ENCODE measurements at places on chromosomes 12 and 14.

DNA sequence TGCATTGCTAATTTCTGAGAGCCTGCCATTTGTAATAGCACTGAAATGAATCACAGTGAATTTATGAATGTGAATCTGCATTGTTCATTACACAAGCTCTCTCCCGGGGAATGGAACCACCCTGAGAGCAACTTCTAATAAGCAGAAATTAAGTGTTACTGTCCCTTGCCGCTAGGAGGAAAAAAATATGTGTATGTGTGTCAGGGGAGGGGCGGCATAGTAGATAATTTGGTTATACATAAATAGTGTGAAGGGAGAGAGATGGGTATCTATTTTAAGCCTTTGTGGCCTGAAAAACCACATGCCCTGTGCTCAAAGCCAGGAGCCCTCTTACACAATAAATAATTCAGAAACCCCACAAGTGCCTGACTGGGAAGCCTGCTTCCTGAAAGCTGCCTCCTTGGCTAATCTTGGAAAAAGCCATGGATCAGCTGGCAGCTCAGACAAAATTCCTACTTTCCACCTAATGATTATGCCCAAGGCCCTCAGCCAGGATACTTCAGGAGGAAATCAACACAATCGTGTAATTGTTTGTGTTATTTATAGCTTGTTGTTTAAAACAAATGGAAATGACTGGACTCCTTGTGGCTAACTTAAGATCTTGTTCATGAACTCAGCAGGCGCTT, 366.2 kb upstream of the KITLG start:
- H3K36me3 ChIP-seq = no peaks in the 10 kb centered on the region
- no peaks in the 10 kb centered on the region for H3K4me1 ChIP-seq
- no peak for DNase-seq
- H3K4me3 ChIP-seq = no peak overlapping the region

DNA sequence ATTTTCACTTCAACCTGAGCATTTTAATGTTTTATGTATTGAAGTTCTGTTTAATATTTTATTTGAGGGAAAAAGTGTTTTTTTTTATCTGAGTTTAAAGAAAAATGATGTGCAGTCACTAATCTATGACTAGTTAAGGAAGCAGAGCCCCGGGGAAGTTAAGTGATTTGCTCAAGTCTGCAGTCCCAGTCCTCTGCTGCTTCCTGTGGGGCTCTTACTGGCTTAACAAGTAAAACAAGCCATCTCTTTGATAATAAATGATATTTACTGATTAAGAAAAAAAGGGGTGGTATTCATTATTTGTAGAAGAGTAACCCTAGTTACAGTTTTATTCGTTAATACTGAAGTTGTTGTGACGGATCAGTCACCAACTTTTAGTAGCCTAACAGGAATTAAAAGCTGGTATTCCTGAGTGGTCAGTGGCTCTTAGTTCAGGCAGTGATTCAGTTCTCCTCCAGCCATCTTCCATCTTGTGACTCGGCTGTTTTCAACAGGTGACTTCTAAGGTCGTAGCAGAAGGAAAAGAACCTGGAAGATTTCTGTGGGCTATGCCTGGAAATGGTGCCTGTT, 21.7 kb downstream of the BICDL1 start:
- DNase-seq = no peak
- H3K4me1 ChIP-seq = peaks cover 70% of the 10 kb centered on the region
- no peaks in the 10 kb centered on the region for H3K27me3 ChIP-seq

- H3K36me3 ChIP-seq = no peaks in the 10 kb centered on the region
- no peaks in the 10 kb centered on the region for H3K4me1 ChIP-seq
- no peak overlapping the region for H3K4me3 ChIP-seq
- no peak for DNase-seq
- H3K27ac ChIP-seq = no peak overlapping the region
These were observed 13.0 kb downstream of the TBPL2 start for GRCh38 chr14:55427439-55427838.

DNA sequence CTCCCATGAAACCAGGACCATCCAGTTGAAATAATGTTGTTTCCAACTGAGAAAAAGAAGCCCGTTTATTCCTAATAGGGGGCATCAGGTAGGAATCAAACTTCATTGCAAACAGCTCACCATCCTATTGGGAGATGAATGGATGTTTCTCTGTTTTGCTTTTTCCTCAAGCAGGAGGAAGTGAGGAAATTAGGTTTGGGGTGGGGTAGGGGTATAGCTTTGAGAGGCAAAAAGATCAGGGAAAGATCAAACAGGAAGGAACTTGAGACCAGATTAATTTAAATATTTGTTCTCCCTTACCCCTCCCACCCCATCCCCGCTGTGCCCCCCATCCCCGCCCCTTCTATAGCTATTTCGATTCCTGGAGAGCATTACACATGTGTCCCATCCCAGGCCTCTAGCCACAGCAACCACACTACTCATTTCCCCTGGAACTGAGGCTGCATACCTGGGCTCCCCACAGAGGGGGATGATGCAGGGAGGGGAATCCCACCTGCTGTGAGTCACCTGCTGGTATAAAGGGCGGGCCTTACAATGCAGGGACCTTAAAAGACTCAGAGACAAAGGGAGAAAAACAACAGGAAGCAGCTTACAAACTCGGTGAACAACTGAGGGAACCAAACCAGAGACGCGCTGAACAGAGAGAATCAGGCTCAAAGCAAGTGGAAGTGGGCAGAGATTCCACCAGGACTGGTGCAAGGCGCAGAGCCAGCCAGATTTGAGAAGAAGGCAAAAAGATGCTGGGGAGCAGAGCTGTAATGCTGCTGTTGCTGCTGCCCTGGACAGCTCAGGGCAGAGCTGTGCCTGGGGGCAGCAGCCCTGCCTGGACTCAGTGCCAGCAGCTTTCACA, at the start of gene IL23A:
TSS of gene IL23A (plus strand) at position 577 of the 850 bp plus-strand sequence. CDS start at position 738, 161 bp downstream.
- peaks cover 14% of the 10 kb centered on the region for H3K4me1 ChIP-seq
- DNase-seq = peak; percentile 21
- H3K36me3 ChIP-seq = peaks cover 6% of the 10 kb centered on the region
- H3K4me3 ChIP-seq = peak within 1 kb of the TSS; percentile 72

GRCh38 chr12:132305560-132305966, 23.8 kb downstream of the GALNT9 start:
- H3K27ac ChIP-seq = no peak overlapping the region
- no peaks in the 10 kb centered on the region for H3K27me3 ChIP-seq
- no peaks in the 10 kb centered on the region for H3K4me1 ChIP-seq

GRCh38 chr14:29348504-29348903, 579.1 kb downstream of the PRKD1 start:
- no peaks in the 10 kb centered on the region for H3K4me1 ChIP-seq
- no peak for DNase-seq
- no peaks in the 10 kb centered on the region for H3K36me3 ChIP-seq

GRCh38 chr12:131939007-131939406, 9.9 kb downstream of the PUS1 start:
- H3K4me3 ChIP-seq = no peak overlapping the region
- no peak overlapping the region for H3K27ac ChIP-seq
- no peaks in the 10 kb centered on the region for H3K4me1 ChIP-seq
- no peaks in the 10 kb centered on the region for H3K27me3 ChIP-seq
- no peaks in the 10 kb centered on the region for H3K36me3 ChIP-seq
- DNase-seq = no peak

DNA sequence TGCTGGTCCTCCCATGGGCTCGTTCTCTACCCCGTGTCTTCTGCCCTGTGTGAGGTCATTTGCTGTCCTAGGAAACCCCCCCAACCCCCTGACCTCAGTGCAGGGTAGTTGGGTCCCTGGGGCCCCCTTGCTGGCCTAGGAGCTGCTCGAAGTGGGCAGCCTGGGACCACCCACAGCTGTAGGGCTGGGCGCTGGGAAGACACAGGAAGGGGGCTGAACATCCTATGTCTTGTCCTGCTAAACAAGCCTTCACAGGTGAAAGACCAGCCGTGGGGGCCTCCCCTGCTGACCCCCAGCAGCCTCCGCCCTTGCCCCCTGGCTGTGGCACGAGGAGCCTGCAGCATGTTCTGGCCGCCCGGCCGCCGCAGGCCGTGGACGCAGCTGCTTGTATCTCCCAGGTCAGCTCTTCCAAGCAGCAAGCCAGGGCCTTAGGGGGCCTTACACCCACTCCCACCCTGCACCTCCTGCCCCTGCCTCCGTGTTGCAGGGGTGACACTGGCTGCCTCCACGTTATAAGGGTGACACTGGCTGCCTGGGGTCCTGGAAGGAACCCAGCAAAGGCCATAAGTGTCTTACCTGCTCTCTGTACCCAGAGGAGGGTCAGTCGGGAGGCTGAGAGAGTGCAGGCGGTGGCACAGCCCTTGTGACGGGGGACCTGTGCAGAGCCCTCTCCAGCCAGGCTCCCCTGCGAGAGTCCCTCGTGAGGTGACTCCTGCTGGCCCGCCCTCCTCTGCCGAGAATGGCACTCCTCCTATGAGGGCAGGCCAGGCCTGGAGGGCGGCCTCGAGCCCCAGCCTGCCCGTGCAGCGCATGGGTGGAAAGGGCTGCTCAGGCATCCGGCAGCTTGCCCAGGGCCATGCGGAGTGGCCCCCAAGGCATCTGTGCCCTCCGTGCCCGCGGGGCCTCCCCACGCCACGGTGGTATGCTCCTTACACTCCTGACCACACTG, 11.5 kb upstream of the TEX22 start:
- no peak overlapping the region for H3K4me3 ChIP-seq
- peaks cover 7% of the 10 kb centered on the region for H3K4me1 ChIP-seq
- H3K27me3 ChIP-seq = no peaks in the 10 kb centered on the region
- no peak for DNase-seq
- no peaks in the 10 kb centered on the region for H3K36me3 ChIP-seq

- H3K36me3 ChIP-seq = no peaks in the 10 kb centered on the region
- H3K27me3 ChIP-seq = peaks cover 5% of the 10 kb centered on the region
- H3K4me1 ChIP-seq = no peaks in the 10 kb centered on the region
- no peak overlapping the region for H3K27ac ChIP-seq
- DNase-seq = no peak
These were observed 119.1 kb downstream of the TTC7B start for GRCh38 chr14:90697132-90697531.

DNA sequence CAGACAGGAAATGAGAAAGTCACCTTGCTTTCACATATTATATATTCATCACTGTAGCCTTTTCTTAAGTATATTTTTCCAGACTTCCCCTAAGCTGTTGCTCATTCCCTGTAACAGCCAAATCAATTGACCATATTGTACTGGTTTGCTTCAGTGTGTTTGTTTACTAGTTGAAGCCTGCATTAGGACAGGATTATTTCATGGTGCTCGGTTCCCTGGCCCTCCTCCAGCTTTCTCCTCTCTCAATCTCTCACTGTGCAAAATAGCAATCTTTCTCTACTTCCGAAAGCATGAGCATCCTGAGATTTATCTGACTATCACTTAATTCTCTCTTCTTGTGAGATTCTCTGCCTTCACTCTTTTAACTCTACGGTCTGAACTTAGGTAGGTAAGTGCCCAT, 2.4 kb downstream of the SLC35F4 start:
- H3K4me3 ChIP-seq = no peak overlapping the region
- no peak overlapping the region for H3K27ac ChIP-seq
- no peaks in the 10 kb centered on the region for H3K4me1 ChIP-seq

DNA sequence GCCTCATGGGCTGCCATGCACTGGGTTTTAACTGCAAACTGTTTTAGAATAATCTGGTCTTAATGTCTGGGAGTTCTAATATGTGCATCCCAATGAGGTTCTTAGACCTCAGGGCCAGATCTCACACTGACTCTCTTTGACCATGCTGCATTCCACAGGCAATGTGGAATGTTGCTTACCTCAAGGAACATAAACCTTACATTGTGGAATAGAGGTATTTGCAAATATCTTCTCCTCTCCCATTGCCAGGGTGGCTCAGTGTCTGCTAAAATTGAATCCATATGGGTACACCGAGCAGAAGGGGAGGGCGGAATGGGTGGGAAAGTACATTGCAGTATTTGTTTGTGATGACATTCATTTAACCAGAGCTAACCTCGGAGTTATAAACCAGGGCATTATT, 78.6 kb downstream of the CHST11 start:
- peaks cover 87% of the 10 kb centered on the region for H3K4me1 ChIP-seq
- DNase-seq = no peak
- H3K27ac ChIP-seq = no peak overlapping the region
- H3K27me3 ChIP-seq = peaks cover 4% of the 10 kb centered on the region

GRCh38 chr12:57628280-57629191, 4.5 kb downstream of the B4GALNT1 start:
- H3K4me3 ChIP-seq = peak overlapping the region; percentile 21
- H3K36me3 ChIP-seq = no peaks in the 10 kb centered on the region
- H3K27me3 ChIP-seq = peaks cover 28% of the 10 kb centered on the region
- H3K27ac ChIP-seq = no peak overlapping the region

DNA sequence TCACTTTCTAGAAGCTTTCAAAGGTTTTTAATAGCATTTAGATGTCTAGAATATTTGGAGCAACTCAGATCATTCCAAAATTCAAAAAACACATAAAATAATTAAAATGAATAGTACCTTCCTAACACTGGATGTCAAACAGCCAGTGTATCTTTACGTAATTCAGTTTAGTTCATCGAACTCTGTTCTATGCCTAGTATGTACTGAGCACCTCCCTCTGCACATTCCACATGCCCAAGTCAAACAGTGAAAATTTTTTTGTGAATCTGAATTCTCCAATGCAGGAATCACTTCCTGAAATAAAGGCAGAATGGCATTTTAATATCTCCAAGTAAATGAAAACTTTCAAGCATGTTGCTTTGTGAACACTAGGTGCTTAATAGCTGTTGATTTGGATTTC, 192.3 kb downstream of the C12orf42 start:
- no peaks in the 10 kb centered on the region for H3K4me1 ChIP-seq
- no peaks in the 10 kb centered on the region for H3K36me3 ChIP-seq
- H3K27me3 ChIP-seq = peaks cover 1% of the 10 kb centered on the region
- H3K27ac ChIP-seq = no peak overlapping the region
- no peak overlapping the region for H3K4me3 ChIP-seq
- DNase-seq = no peak

DNA sequence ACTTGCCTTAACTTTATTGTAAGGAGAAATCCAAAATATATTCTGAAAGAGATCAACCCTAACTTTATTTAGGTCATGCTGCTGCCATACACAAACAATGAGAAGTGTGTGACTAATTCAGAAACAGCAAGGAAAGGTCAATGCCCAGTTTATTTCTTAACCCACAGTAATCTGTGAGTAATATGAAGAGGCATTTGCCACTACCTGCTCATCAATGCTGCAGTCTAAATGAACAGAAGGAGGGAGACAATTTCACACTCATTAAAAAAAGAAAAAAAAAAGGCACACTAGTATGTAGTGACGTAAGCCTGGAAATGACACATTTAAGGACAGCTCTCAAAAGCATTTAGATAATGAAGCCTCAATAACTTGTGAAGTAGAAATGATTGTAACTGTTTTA, 90.5 kb upstream of the FOXN3 start:
- DNase-seq = peak; percentile 22
- H3K27ac ChIP-seq = peak overlapping the region; percentile 97
- H3K4me1 ChIP-seq = peaks cover 87% of the 10 kb centered on the region

- H3K4me3 ChIP-seq = no peak overlapping the region
- no peaks in the 10 kb centered on the region for H3K4me1 ChIP-seq
- no peaks in the 10 kb centered on the region for H3K36me3 ChIP-seq
- DNase-seq = no peak
- no peak overlapping the region for H3K27ac ChIP-seq
These were observed 144.9 kb downstream of the PDE3A start for GRCh38 chr12:20513189-20513588.

- no peaks in the 10 kb centered on the region for H3K27me3 ChIP-seq
- H3K4me1 ChIP-seq = no peaks in the 10 kb centered on the region
These were observed 381.1 kb downstream of the SEC23A start for GRCh38 chr14:38721822-38722431.

GRCh38 chr12:130920723-130921381, 32.9 kb upstream of the ADGRD1 start:
- peaks cover 9% of the 10 kb centered on the region for H3K27me3 ChIP-seq
- no peak overlapping the region for H3K27ac ChIP-seq
- H3K4me1 ChIP-seq = no peaks in the 10 kb centered on the region
- no peak overlapping the region for H3K4me3 ChIP-seq

GRCh38 chr14:22500525-22500924, 88.5 kb downstream of the DAD1 start:
- peaks cover 56% of the 10 kb centered on the region for H3K4me1 ChIP-seq
- no peak overlapping the region for H3K4me3 ChIP-seq
- H3K36me3 ChIP-seq = peaks cover 14% of the 10 kb centered on the region
- no peak for DNase-seq

Data from immature natural killer cell (primary cell).